ENCODE measurements at places on chromosomes 3 and 15. TPM values are rescaled to one million over a fixed set of nuclear protein-coding genes. Genes with fewer than 3 reads are reported as not detected.

DNA sequence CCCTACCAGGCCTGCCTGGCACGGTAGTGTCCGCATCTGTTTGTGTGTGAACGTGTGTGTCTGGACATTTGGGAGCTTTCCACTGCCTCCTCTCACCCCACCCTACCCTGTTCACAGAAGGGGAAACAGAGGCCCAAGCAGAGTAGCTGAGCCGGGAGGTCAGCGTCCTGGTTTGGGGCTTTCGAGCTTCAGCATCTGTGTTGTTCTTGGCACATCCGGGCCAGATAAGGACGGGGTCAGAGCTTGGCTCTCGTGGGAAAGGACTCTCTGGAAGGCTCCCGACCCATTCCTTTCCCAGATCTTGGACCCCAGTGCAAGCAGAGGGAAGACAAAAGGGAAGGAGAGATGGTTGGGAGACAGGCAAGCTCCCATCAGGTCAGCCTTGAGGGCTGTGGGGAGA lies 6.3 kb upstream of the PTH1R start:
- no peaks in the 10 kb centered on the region for H3K36me3 ChIP-seq
- H3K4me3 ChIP-seq, result no peak overlapping the region
- peaks cover 14% of the 10 kb centered on the region for H3K4me1 ChIP-seq
- H3K27me3 ChIP-seq, result no peaks in the 10 kb centered on the region

DNA sequence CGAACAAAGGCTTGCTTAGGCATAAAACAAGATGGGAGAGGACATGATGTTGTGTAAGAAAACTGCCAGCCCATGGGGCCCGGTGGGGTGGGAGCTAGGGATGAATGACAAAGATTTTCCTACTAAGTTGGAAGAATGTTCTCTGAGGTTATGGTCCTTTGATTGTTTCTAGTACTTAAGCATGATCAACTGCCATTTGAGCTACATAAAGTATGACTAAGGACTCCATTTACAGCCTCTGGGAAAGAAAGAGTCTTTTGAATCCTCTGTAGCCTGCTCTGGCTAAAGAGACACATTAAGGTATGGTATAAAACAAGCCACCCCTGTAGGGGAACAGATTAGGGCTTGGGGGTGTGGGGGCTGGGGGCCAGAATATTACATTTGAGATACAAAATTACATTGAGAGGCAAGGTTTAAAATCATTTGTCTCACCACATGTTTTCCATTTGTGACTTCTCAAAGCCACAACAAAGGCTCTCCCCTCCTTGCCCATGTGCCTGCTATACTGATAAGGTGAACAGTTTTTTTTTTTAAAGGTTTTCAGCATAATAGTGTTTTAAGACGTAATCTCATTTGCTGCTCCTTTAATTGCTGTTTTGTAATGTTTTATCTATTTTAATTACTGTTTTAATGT lies 323.4 kb downstream of the CHST2 start:
- no peak overlapping the region for H3K27ac ChIP-seq
- H3K4me1 ChIP-seq, result no peaks in the 10 kb centered on the region
- no peak overlapping the region for H3K4me3 ChIP-seq
- no peaks in the 10 kb centered on the region for H3K27me3 ChIP-seq

- DNase-seq, result no peak
- no peaks in the 10 kb centered on the region for H3K27me3 ChIP-seq
- H3K4me3 ChIP-seq, result no peak overlapping the region
- no peak overlapping the region for H3K27ac ChIP-seq
- H3K4me1 ChIP-seq, result no peaks in the 10 kb centered on the region
Measured at GRCh38 chr3:169323578-169324451, 339.7 kb downstream of the MECOM start.

DNA sequence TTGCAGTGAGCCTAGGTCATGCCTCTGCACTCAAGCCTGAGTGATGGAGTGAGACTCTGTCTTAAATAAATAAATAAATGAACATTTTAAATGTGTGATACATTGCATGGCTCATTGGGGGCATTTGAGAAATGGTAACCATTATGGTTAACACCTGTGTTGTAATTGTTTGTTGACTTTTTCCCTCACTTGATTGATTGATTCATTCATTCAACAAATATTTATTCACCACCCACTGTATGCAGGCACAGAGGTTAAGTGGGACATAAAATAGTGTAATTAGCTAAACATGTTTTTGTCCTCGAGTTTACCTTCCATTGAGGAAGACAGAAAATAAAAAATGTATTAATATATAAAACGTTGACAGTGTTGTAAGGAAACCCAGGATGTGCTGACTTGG lies 127.1 kb upstream of the ANKRD28 start:
- no peak overlapping the region for H3K27ac ChIP-seq
- no peaks in the 10 kb centered on the region for H3K4me1 ChIP-seq
- H3K4me3 ChIP-seq, result no peak overlapping the region
- DNase-seq, result no peak
- H3K36me3 ChIP-seq, result no peaks in the 10 kb centered on the region

The ITIH1 gene
- total RNA-seq, result not detected

The RTP4 gene
- 6.7 TPM for total RNA-seq

The MUSTN1 gene
- not detected for total RNA-seq

All from adrenal gland (tissue), 19 donors.